ENCODE measurements at places on chromosomes 7 and 10. TPM values are rescaled to one million over a fixed set of nuclear protein-coding genes. Genes with fewer than 3 reads are reported as not detected.
A peak's percentile ranks its signal among the peaks of the same experiment; 100 is the strongest.

Gene MUC3A
- total RNA-seq = not detected

Gene CYP2W1
- total RNA-seq = not detected

Gene RBP4
- total RNA-seq = not detected

- no peaks in the 10 kb centered on the region for H3K27me3 ChIP-seq
- H3K36me3 ChIP-seq = no peaks in the 10 kb centered on the region
- peaks cover 2% of the 10 kb centered on the region for H3K4me1 ChIP-seq
- no peak overlapping the region for H3K27ac ChIP-seq
These were observed 56.8 kb upstream of the CD36 start for GRCh38 chr7:80581486-80582260.

DNA sequence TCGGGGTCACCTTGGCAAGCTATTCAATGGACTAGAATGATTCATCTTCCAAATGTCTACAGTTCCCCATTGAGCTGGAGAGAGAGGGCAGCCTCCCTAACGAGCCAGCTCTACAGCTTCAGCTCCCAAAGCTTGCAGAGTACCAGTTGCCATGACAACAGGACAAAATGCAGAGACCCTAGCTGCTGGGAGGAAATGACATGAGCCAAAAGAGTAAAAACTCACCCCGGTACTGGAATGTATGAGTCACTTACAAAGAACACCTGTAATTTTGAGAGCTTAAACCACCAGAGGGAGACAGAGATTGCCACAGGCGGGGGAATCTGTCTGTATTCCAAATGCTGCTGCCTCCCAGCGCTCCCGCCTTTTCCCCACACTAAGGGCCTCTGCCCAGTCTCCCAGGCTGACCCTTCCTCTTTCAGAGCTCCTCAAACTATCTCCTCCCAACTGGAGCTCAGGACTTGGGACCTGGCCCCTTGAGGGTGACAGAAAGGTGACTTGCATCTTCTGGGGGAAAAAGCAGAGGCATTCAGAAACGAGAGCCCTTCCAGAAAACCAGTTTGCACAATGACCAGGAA is 95.5 kb downstream of the CUL2 start:
- no peaks in the 10 kb centered on the region for H3K36me3 ChIP-seq
- H3K27ac ChIP-seq = no peak overlapping the region
- H3K4me3 ChIP-seq = no peak overlapping the region
- DNase-seq = peak; percentile 76
- H3K4me1 ChIP-seq = peaks cover 2% of the 10 kb centered on the region

- H3K4me1 ChIP-seq = peaks cover 11% of the 10 kb centered on the region
- peak overlapping the region; percentile 91 for H3K4me3 ChIP-seq
- peak overlapping the region; percentile 35 for H3K27ac ChIP-seq
- H3K36me3 ChIP-seq = no peaks in the 10 kb centered on the region
- H3K27me3 ChIP-seq = no peaks in the 10 kb centered on the region
- DNase-seq = no peak
These were observed 660 bp downstream of the SUV39H2 start for GRCh38 chr10:14879124-14879927.

DNA sequence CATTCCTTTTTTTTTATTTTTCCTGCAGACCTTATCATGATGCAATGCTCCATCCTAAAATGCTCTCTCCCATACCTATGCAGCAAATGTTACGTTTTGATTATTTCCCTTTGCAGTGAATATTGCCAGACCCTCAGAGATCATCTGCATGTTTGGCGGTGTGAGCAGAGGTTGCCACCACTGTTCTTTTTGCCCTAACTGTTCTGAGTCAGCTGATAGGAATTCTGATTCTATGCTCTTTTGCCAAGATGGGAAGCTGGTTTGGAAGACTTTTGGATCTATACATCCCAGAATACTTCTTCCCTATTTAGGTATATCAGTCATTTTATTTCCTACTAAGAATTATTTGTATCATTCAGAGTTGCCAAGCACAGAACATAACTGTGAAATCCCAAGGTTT is 130.5 kb downstream of the KLF6 start:
- H3K27ac ChIP-seq = no peak overlapping the region
- peak; percentile 18 for DNase-seq
- no peak overlapping the region for H3K4me3 ChIP-seq
- H3K4me1 ChIP-seq = no peaks in the 10 kb centered on the region

DNA sequence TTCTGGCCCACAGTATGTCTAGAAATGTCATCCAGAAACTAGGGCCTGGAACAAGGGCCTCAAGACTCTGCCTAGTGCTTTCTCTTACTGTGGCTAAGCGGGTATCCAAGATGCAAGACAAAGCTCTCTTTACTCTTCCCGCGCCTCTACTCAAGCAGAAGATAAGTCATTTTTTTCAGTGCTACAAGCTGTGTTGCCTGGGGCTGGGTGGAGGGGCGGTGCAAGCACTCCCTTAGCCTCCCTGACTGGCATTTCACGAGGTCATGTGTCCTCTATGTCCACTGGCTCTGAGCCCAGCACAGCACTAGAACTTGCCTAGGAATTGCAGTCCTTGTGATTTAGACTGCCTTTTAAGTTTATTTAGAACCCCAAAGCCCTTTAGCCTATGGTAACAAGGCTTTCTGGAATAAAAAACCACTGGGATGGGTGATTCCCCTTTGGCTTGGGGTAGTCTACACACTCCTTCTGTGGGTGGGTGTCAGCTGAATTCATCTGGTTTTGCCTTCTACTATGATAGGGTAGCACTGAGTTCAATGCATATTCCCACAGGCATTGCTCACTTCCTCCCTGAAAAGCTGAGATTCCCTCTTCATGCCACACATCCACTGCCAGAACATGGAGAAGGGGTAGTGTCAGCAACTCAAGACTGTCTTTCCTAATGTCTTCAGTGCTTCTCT is 371.8 kb upstream of the KCND2 start:
- H3K27me3 ChIP-seq = no peaks in the 10 kb centered on the region
- no peak for DNase-seq
- no peak overlapping the region for H3K27ac ChIP-seq
- no peaks in the 10 kb centered on the region for H3K36me3 ChIP-seq

DNA sequence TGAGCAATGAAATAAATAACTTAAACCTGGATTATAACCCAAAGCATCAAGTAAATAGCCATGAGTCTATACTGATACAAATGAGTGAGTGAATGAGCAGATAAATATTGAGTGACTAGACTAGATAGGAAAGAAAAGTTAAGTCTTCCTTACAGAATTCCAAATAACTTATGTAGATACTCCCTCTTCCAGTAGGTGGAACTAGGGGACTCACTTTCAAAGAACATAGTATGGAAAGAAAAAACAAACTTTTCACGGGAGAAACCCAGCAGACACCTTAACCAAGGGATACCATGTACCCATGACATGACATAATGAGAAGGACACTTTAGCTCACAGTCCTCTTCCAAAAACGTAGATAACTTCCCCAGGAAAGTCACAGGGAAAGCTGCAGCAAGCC is 32.2 kb downstream of the CSGALNACT2 start:
- DNase-seq = peak; percentile 30
- H3K4me1 ChIP-seq = peaks cover 2% of the 10 kb centered on the region
- no peak overlapping the region for H3K27ac ChIP-seq
- peaks cover 19% of the 10 kb centered on the region for H3K36me3 ChIP-seq
- no peaks in the 10 kb centered on the region for H3K27me3 ChIP-seq
- H3K4me3 ChIP-seq = no peak overlapping the region

GRCh38 chr7:137395420-137395819 is 51.9 kb upstream of the PTN start:
- H3K27ac ChIP-seq = no peak overlapping the region
- H3K4me1 ChIP-seq = peaks cover 3% of the 10 kb centered on the region
- H3K27me3 ChIP-seq = no peaks in the 10 kb centered on the region
- no peak overlapping the region for H3K4me3 ChIP-seq
- DNase-seq = no peak

GRCh38 chr7:960269-960871 is 5.9 kb upstream of the ADAP1 start:
- no peaks in the 10 kb centered on the region for H3K36me3 ChIP-seq
- DNase-seq = no peak
- no peaks in the 10 kb centered on the region for H3K4me1 ChIP-seq
- H3K4me3 ChIP-seq = no peak overlapping the region

GRCh38 chr7:102140952-102141370 is 145.7 kb upstream of the SH2B2 start:
- H3K4me3 ChIP-seq = no peak overlapping the region
- H3K4me1 ChIP-seq = no peaks in the 10 kb centered on the region

- peaks cover 10% of the 10 kb centered on the region for H3K4me1 ChIP-seq
- H3K27ac ChIP-seq = peak overlapping the region; percentile 16
- H3K36me3 ChIP-seq = no peaks in the 10 kb centered on the region
- peaks cover 5% of the 10 kb centered on the region for H3K27me3 ChIP-seq
- no peak for DNase-seq
- no peak overlapping the region for H3K4me3 ChIP-seq
These were observed 517.4 kb upstream of the ZMIZ1 start for GRCh38 chr10:78551184-78552005.

DNA sequence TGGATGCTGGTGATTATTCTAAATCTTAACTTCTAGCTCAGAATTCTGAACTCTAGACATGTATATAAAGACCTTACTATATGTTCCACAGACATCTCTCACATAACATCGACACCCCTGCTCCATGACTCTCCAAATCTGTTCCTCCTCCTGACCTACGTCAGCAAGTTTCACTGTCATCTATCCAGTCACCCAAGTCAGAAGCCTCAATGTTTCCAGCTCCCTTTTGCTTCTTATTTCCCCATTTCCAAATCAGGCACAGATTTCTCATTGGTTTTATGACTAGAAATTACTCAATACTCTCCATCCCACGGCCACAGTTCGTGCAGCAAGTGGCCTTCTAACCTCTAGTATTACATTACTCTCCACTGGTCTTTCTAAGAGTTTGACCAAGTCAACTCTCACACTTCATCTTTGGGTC is 28.5 kb downstream of the EPC1 start:
- no peaks in the 10 kb centered on the region for H3K27me3 ChIP-seq
- peaks cover 10% of the 10 kb centered on the region for H3K4me1 ChIP-seq
- no peaks in the 10 kb centered on the region for H3K36me3 ChIP-seq
- no peak overlapping the region for H3K4me3 ChIP-seq
- no peak overlapping the region for H3K27ac ChIP-seq

- H3K4me3 ChIP-seq = no peak overlapping the region
- no peak overlapping the region for H3K27ac ChIP-seq
- H3K4me1 ChIP-seq = no peaks in the 10 kb centered on the region
- H3K36me3 ChIP-seq = no peaks in the 10 kb centered on the region
These were observed 298.7 kb upstream of the NRG3 start for GRCh38 chr10:81576336-81576735.

DNA sequence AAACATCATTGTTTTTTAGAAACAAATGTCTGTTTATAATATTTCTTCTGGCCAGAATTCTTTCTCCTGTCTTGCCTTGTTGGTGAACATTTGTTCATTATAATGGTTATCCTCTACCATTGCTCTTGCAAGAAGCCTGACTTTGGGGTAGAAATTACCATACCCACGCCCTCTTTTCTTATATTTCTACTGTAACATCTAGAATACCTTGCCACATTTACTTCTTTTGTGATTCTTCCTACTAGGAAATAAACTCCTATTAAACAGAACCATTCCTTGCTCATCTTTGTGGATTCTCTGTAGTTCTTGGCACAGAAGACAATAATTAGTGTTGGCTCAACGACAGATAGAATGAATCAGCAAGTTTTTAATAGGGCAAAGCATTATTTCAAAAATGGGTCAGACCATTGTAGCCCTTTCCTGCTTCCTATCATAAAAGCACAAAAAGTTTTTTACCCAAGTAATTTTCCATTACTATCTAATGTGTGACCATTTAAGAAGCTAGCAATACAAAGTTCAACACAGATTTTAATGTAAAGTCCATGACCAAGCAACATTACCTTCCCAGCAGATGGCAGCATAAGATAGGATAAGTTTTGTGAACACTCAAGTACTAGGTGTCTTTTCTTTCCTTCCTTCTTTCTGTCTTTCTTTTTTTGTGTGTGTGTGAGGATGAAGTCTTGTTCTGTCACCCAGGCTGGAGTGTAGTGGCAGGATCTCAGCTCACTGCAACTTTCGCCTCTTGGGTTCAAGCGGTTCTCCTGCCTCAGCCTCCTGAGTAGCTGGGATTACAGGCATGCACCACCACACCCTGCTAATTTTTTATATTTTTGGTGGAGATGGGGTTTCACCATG is 270.4 kb downstream of the HGF start:
- peak overlapping the region; percentile 63 for H3K27ac ChIP-seq
- no peaks in the 10 kb centered on the region for H3K27me3 ChIP-seq
- H3K4me3 ChIP-seq = no peak overlapping the region
- peak; percentile 89 for DNase-seq
- H3K4me1 ChIP-seq = no peaks in the 10 kb centered on the region
